A549 (cell line): ENCODE measurements at places on chromosomes 2 and 18.

DNA sequence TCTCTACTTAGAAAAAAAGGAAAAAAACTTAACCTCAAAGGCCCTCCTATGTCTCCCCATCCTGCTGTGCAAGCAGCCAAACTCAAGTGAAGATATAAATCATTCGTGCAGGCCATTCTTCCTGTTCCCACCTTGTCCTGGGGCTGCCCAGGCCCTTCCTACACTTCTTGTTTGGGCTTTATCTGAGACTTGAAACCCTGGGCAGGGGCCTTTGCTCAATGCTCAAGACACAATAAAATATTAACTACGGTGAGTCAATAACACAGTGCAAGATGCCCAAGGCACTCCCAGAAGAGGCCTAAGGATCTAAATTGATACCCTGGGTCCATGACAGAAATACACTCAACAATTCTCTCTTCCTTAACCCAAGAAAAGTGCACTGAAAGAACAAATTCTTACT lies 67.6 kb downstream of the TBC1D8 start:
- no peak for DNase-seq

DNA sequence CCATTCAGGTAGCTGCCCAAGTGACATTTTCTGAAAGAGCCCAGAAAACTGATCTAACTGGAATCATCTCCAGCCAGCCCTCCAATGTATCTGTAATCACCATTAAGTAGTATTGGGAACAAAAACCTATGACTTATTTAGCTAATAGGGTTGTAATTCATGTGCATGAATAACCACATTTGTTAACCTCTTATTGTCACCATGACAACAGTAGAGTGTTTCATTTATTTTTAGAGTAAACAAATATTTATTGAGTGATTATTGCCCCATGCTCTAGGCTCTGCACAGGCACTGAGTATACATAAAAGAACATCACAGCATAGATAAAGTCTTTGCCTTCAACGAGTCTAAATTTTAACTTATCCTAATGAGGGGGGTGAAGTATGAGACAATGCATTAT lies 265.4 kb upstream of the UBE2E3 start:
- no peak for DNase-seq

GRCh38 chr2:144277622-144278354 lies 242.1 kb downstream of the ZEB2 start:
- DNase-seq: no peak

GRCh38 chr2:64524604-64525316 lies 632 bp downstream of the AFTPH start:
- DNase-seq: peak; percentile 26

GRCh38 chr2:233597522-233597921 lies 19.9 kb upstream of the UGT1A8 start:
- no peak for DNase-seq

DNA sequence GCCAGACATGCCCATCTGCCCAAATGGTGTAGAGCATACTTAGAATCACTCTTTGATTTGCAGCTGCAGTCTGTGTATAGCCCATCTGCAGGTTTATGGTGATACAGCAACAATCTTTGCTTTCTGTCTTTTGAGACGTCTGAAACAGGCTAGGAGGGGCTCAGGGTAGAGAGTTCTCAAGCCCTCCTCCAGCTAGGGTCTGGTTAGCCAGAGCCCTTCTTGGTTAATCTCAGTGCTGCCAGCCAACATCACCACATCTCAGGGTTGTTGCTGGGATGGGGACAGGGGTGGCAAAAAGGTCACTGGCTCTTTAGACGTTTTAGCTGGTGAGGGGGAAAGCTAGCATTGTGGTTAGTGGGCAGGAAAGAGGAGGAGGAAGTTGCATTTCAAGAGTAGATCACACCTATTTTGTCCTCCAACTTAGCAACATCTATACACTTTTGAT lies 136.6 kb upstream of the ACAA2 start:
- DNase-seq: no peak

DNA sequence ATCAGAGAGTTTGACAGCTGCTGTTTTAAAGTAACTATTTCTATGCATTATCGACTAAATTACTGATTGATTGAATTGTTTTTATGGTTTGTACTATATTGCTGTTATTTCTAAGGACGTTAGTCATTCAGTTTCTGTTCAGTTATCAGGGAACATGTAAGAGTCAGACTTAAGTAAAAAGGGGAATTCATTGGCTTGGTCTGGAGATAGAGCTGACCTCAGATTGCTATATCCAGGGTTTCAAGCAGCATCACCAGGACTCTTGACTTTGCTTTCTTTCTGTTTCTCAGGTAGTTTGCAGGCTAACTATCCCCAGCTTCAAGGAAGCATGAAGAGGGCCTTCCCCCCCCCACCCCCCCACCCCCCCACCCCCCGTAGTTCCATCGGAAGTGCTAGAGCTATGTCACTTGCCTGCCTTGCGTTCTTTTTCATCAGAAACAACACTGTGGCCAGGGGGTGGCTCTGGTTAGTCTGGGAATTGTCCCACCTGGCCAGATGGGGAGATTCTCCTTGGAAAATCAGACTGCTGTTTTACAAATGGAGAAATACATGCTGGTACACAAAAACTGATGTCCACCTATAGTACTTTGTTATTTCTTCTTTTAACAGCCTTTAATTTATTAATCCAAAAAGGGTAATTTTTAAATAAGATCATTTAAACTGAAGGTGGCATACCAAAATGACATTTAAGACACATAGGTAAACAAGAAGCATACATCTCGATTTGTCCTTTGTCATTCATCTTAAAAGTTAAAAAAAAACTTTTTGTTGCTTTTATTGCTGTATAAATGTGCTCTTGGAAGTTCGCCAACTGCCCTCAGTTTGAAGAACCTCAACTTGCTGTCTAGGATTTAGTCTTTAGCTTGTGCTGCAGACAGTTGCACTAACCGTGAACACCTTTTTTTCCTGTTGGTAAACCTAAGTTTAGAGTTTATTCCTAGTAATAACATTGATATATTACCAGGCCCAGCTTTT lies 9.4 kb downstream of the SMAD4 start:
- no peak for DNase-seq

DNA sequence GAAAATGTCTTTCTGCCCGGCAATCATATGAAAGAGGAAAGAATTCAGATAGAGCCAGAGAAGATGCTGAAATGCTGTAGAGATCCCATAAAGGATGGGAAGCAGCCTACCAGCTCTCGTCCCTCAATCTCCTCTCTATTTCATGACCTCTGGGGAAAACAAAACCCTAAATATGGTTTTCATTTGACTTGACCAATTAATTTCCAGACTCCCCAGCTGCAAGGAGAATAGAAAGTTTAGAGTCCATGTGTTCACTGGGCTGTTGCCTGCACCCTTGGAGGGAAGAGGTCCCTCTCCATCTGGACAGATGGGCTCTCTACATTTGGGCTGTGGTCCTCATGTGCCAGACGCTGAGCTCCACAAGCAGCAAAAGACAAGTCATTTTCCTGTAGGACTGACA lies 40.6 kb downstream of the CAPN13 start:
- DNase-seq: no peak

DNA sequence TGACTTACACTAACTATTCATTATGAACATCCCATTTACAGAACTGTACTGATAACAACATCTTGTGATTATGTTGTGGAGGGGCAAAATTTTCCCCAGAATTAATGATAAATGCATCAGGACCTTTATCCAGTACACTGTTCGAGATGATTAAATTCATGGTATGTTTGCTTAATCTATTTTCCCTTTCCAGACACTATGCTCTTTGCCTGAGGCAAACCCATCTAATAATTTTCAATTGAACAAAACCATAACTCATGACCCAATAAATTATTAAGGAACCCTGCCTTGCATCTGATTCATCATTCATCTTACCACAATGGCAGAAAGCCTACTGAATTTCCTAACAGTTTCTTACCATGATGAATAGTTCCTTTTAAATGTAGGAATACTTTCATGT lies 385.0 kb downstream of the DSEL start:
- DNase-seq: no peak

- no peak for DNase-seq
Measured at GRCh38 chr18:37160038-37160820, 331.3 kb downstream of the KIAA1328 start.

DNA sequence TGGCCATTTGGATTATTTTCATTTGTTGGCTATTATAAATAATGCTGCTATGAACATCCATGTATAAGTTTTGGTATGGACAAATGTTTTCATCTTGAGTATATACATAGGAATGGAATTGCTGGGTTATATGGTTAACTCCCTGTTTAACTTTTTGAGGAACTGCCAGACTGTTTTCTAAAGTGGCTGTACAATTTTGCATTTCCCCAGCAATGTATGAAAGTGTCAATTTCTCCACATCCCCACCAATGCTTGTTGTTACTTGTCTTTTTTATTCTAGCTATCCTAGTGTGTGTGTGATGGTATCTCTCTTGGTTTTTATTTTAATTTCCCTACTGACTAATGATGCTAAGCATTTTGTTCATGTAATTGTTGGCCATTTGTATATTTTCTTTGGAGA lies 90.6 kb upstream of the CYP26B1 start:
- DNase-seq: no peak

- DNase-seq: no peak
Measured at GRCh38 chr2:191869178-191869577, 22.3 kb upstream of the CAVIN2 start.

- peak; percentile 21 for DNase-seq
Measured at GRCh38 chr18:31648966-31649429, 35.4 kb downstream of the B4GALT6 start.

DNA sequence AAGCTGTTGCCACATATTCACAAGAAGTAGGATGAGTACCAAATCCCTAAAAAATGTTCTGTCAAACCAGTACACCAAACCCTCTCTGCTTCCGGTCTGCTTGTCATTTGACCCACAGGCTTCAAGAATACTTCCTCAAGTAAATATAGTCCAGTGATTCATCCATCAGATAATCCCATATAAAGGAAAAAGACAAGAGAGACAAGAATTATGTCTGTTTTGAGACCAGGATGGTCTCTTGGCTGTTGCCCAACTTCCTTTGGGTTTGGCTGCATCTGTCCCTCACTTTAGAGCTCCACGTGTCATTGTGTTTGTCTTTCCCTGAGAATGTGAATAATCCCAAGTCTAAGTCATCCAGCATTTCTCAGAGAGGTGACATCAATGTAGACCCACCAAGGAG lies 91.5 kb upstream of the NRP2 start:
- no peak for DNase-seq

DNA sequence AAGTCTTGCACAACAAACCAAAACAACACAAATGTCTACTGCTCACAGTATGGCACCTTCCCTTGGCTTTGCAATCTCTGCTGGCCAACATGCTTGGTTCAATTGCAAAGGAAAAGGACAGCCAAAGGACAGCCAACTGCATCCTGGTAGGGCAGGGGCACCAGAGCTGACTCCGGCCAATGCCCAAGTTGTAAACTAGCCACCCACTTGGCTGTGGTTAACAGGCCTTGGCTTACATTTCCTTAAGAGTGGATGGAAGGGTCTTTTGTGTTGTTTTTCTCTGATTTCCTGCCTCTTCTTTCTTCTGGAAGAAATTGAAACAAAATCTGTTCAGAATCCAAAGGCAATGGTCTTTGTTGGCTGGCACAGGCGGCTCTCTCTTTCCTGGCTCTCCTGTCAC lies 119.1 kb upstream of the TRIB2 start:
- no peak for DNase-seq

GRCh38 chr18:79433431-79433830 lies 37.7 kb downstream of the NFATC1 start:
- DNase-seq: no peak

GRCh38 chr2:48391616-48392015 lies 138.3 kb upstream of the STON1 start:
- no peak for DNase-seq

- DNase-seq: no peak
Measured at GRCh38 chr18:36250827-36251226, 46.7 kb upstream of the FHOD3 start.

GRCh38 chr18:70046207-70046606 lies 98.5 kb upstream of the CD226 start:
- no peak for DNase-seq

DNA sequence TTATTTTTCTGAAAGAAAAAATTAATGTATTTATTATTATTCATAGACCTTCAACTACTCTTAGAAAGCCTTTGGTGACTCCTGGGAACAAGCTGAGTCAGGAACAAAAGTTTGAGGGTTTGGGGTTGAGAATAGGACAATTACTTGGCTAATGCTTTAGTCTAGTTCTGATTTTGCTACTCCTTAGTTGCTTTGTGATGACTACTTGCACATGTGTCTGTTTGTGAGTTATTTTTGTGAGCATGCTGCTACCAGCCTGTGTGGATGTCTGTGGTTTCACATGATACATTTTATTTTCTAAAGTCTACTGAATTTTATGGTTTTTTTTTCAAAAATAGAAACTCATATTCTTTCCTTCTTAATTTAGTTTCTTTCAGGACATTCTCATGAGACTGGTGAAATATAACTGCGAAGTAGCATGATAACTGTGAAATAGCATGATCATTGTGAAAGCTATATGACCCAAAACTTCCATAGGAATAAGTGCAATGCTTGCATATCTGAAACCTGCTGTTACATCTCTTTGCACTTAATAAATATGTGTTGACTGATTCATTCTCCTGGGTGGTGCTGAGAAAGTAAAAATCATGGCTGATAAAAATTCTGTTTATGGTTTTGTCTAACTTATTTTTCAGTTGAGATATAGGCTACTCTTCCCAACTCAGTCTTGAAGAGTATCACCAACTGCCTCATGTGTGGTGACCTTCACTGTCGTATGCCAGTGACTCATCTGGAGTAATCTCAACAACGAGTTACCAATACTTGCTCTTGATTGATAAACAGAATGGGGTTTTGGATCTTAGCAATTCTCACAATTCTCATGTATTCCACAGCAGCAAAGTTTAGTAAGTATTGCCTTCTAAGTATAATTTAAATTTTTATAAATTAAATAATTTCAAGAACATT lies 17.9 kb upstream of the IL18R1 start:
- no peak for DNase-seq

- no peak for DNase-seq
Measured at GRCh38 chr2:18552351-18553077, 7.9 kb downstream of the RDH14 start.

DNA sequence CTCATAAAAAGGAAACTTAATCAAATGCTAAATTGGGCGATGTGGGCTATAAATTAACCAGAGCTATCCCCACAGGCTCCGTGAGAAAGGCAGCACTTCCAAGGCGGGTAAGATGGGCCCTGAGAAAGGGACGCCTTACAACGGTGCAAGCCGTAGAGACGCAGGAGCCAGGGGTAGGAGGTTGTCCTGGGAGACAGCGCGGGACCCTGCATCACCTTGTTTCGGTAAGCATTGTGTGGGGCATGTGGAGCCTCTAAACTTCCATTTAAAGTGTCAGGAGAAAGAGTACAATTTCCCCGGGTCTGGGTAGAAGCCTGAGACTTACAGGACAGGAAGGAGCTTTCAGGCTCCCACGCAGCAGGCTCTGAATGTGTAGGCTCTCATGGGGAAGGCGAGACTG lies 1.2 kb upstream of the PER2 start:
- no peak for DNase-seq
